M059J (cell line): ENCODE measurements at places on chromosomes 5 and 9.

DNA sequence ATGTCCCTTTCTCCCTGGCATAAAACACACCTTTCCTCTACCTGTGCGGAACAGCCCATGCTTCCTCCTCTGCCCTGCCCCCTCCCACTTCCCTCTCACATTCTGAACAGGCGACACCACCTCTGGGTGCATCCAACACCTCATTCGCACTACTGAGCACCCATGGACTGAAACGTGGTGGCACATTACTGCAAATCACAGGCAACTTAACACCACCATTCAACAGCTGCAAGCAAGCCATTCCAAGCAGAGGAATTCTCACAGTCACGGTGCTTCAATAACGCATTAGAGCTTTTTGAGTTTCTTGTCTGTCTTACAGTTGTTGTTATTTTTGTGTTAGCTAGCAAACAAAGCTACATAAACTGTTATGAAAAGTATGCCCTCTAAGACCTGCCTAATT is 298.2 kb upstream of the TAS2R1 start:
- no peak for DNase-seq

DNA sequence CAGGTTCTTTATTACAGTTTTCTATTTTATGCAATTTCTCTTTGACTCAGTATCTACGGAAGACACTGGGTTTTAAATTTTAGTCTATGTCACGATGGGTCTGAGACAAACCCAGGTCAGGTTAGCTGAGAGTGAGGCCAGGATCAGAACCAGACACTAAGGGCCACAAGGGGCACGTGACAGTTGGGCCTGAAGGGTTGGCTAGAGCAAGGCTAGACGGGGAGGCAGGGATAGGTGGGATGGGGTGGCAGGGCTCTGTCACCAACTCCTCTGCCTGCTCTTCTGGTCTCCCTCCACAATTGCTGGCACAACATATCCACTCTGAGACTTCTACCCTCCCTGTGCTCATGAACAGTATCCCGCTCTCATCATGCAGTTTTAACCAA is 76.4 kb downstream of the MED27 start:
- DNase-seq, result no peak

DNA sequence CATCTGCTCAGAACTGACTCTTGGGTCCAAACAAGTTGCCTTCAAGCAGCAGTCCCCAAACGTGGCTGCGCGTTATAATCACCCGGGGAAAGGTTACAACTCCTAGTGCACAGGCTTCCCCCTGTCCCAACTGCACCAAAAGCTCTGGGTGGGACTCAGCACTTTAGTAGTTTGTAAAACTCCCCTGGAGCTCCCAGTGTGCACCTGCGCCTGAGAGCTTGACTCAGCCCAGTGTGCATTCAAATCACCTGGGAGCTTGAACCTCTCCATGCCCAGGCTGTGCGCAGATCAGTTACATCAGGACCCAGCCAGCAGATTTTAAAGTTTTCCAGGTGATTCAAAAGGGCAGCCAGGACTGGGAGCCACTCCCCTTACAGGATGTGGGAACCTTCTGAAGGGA is 151.4 kb downstream of the COL23A1 start:
- no peak for DNase-seq

DNA sequence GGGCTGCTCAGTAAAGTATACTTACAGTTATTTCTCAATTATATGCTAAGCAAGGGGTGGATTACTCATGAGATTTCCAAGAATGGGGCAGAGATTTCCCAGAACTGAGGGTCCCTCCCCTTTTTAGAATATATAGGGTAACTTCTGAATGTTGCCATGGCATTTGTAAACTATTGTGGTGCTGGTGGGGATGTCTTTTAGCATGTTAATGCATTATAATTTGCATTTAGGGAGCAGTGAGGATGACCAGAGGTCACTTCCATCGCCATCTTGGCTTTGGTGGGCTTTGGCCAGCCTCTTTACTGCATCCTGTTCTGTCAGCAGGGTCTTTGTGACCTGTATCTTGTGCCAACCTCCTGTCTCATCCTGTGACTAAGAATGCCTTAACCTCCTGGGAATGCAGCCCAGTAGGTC is 35.5 kb downstream of the TTC1 start:
- DNase-seq, result no peak

DNA sequence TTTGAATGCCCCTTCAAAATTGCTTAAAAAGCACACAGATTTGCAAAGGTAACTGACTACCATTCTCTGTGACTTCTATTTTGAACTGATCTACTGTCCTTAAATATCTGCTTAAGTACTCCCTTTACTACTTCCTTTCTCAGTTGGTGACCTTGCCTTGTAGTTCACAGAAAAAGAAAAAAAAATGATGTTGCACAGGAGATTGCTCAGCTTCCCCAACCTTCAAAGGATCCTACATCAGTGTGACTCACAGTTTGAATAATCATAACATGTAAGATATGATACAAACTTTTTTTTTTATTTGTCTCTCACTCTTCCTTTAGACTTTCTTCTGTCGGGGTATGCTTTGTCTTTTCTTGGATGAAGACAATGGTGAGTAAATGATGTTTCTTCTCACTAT is 1029.6 kb downstream of the CDH12 start:
- peak; percentile 11 for DNase-seq

- DNase-seq, result no peak
Observed at GRCh38 chr5:78253201-78253600, 41.3 kb downstream of the AP3B1 start.

DNA sequence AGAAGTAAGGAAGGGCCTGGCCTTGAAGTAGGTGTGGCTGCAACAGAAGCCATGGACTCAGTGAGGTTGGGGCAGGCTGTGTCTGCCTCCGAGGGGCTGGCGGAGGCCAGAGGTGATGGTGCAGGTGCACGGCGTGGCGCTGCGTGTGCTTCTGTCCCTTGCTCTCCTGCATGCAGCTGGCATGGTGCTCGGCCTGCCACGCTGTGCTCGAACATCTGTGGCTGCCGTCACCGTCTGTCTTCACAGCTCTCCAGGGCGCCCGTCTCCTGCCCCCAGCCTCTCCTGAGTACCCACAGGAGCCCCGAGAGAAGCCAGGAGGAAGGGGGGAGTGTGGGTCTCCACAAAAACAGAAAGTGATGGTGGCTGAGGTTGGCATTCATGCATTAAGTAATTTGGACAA is 193.7 kb downstream of the CACNA1B start:
- DNase-seq, result no peak

DNA sequence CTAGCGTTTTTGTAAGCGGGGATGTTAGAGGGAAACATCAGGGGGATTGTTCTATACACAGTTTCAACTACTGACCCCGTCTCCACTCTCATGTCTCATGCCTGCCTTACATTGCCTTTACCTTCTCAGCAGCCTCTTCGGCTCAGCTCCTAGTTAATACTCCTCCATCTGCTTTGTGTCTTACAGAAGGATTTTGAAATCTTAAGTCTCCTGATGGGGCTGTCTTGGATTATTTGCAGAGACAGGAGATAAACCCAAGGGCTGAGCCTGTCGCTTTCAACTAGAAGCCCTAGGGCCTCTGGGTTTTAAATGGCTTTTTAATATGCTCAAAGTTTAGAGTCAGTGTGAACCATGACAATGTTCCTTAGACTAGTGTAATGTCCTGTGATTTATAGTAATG is 161.5 kb downstream of the CARTPT start:
- no peak for DNase-seq

GRCh38 chr9:136695435-136695895 is 8.2 kb upstream of the AGPAT2 start:
- DNase-seq, result peak; percentile 52

DNA sequence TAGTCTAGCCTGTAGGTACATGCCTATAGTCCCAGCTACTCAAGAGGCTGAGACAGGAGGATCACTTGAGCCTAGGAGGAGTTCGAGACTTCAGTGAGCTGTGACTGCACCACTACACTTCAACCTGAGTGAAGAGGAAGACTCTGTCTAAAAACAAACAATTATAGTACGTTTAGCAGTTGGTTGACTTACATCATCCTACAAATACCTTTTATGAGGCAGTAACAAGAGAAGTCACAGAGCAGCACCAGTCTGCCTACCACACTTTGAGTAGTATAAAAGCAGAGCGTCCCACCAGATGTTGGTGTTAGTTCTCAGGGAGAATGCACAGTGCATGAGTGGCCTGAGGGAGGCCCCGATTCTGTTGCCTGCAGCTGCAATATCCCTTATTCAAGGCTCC is 16.1 kb downstream of the ZFR start:
- no peak for DNase-seq

GRCh38 chr5:128290152-128290858 is 206.7 kb downstream of the SLC12A2 start:
- peak; percentile 33 for DNase-seq

GRCh38 chr5:134047687-134048056 is 42.9 kb upstream of the VDAC1 start:
- DNase-seq, result no peak

GRCh38 chr5:88845081-88845697 is 37.8 kb downstream of the MEF2C start:
- no peak for DNase-seq
